ENCODE measurements at places on chromosomes 4 and X. TPM values are rescaled to one million over a fixed set of nuclear protein-coding genes. Genes with fewer than 3 reads are reported as not detected.

GABRE gene
- 0.94 TPM for total RNA-seq

TACC3 gene
- total RNA-seq: 1.2 TPM

HAND2 gene
- 0.11 TPM for total RNA-seq

TMEM175 gene
- 52.7 TPM for total RNA-seq

BEX2 gene
- total RNA-seq: 6.5 TPM

CXCL11 gene
- not detected for total RNA-seq

AGTR2 gene
- not detected for total RNA-seq

SHROOM2 gene
- total RNA-seq: 18.3 TPM

MAPK10 gene
- 25.9 TPM for total RNA-seq

ALAS2 gene
- total RNA-seq: not detected

PTCHD1 gene
- 0.03 TPM for total RNA-seq

CT55 gene
- total RNA-seq: not detected

EREG gene
- total RNA-seq: not detected

- peak; percentile 77 for DNase-seq
Measured at GRCh38 chr4:83440899-83441298, 14.7 kb downstream of the HELQ start.

DNA sequence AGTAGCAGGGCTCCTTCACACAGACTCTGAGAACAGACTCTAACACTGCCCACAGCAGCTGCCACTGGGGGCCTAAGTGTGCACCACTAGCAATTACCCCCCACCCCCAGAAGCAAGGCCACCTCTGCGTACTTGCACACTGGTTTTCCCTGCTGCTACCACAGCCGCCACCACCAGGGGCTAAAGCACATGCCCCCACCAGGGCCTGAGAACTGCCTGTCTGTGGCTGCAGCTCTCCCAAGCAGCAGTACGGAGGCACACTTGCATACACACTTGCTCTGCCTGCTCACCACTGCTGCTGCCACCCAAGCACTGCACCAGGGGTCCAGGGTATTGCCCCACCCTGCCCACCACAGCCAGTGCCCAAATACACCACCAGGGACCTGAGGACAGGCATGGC, 59.6 kb downstream of the SCML2 start:
- DNase-seq: no peak

DNA sequence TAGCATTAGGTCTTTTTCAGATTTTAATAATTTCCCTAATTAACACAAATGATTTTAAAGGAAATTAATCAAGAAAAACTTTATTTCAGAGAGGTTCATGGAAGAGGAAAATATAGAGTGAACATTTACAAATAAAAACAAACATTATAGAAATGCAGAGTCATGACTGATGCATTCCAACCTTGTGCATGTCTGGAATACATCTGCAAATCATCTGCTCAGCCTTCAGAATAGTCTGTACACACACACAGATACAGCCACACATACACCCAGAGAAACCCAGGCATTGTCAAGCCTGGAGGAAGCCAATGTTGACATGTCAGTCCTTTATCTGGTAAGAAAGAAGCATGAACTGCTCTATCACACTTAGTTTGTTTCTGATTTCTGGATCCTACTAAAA, 61.3 kb upstream of the NFKB1 start:
- DNase-seq: peak; percentile 67

DNA sequence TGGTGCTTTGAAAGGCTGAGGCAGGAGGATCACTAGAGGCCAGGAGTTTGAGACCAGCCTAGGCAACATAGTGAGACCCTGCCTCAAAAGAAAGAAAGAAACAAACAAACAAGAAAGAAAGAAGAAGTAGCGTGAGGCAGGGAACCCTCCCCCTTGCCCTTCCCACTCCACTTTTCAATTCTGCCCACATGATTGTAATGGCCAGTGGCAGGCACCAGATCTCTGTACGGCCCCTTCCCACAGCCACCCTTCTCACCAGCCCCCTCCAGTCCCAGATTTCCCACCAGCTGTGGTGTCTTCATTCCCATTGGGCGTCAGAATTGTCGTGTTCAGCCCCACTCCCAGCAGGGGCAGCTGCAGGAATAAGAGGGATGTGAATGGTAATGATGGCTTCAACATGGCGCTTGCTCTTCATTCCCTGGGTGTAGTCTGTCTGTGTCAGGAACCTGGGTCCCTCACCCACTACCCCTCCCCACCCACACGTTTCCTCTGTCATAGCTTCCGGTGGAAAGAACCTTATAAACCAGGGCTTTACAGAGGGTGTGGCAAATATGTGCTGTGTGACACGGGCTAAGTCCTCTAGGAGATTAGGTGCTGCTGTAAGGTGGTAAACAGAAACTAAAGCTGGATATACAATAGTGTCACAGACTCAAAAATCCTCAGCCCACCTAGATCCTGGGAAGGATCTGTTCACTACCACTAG, at the start of gene IL2RG:
TSS of gene IL2RG (minus strand) at position 437 of the 703 bp plus-strand sequence. CDS start at position 399, 38 bp downstream.
- peak; percentile 23 for DNase-seq

- DNase-seq: no peak
Measured at GRCh38 chr4:3311489-3312171, 18.8 kb downstream of the RGS12 start.

DNA sequence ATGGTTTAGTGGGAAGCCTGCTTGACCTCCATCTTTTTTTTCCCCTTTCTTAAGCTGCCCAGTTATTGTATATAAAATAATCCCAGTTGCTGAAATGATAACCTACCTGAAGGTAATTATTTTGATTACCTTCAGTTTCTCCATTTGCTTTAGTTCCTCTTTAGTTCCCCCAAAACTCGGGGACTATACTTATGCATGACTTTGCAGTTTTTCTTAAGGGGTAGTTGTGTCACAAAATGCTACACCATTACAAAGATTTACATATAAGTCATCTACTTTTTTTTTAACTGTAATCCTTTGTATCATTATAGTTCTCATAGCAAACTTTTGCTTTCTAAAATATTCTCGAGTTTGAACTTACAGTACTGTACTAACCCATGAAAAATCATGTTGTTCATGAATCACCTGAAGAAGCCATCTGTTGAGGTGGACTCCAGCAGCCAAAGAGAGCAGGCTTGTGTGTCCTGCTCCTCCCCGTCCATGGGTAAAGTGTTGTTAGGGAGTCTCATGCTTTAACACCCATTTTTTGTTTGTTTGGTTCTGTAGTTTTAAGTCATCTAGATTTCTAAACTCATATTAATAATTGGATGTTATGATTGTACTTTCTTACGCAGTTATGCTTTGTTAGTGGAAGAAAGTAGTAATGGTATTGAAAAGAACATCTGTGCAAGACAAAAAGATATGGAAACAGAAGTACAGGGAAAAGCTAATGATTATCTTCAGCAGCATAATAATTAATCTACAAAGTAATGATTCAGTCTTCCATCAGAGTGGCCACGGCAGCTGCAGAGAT, 34.6 kb downstream of the HADH start:
- no peak for DNase-seq

GRCh38 chr4:173246719-173247118, 78.1 kb downstream of the GALNT7 start:
- no peak for DNase-seq

GRCh38 chr4:175910700-175911099, 98.6 kb upstream of the GPM6A start:
- no peak for DNase-seq

GRCh38 chr4:149353241-149353640, 462.4 kb downstream of the IQCM start:
- no peak for DNase-seq

DNA sequence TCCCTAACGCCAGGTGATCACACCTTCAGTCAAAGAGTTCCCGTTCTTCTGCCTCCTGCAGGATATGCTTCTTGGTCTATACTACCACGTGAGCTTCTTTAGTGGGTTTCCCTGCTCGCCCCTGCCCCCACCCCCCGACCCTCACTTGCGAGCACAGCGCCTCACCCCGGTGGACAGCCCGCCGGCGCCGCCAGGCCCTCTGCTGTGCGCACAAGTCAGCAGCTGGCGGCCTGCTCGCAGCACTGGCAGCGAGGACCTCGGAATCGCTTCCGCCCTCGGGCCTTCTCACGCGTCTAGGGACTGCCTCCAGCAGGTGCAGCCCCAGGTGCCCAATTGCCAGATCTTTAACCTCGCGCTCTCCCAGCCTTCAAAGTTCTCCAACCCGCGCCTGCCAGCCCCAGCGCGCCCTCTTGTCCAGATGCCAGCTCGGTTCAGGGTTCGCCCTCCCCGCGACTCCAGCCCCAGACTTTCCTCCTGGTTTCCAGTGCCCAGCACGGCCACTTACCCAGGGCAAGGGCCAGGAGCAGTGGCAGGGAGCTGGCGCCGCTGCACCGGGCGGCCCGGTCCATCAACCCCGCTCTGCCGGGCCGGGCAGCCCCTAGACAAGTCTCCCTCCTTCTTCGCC, 454 bp downstream of the BTC start:
- peak; percentile 59 for DNase-seq

DNA sequence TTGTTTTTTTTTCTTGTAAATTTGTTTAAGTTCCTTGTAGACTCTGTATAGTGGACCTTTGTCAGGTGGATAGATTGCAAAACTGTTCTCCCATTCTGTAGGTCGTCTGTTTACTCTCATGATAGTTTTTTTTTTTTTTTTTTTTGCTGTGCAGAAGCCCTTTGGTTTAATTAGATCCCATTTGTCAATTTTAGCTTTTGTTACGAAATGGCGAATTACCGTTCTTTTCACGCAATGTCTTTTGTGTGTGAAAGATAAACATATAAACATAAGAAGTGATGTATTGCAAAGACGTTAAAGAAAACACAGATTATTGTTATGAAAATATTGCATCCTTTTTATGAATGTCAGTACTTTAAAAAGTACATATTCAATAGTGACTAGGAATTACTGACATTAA, 34.5 kb downstream of the MAGEA10 start:
- no peak for DNase-seq

- no peak for DNase-seq
Measured at GRCh38 chr4:155433636-155434360, 57.0 kb upstream of the MAP9 start.

GRCh38 chrX:83508006-83508405, at the start of gene POU3F4:
Gene POU3F4, plus strand, starts transcription at chrX:83508290. Its CDS starts 35 bp downstream, at chrX:83508325.
- DNase-seq: no peak

GRCh38 chr4:116122124-116122523, 963.3 kb downstream of the TRAM1L1 start:
- DNase-seq: peak; percentile 12

GRCh38 chr4:47639531-47639930, 154.5 kb downstream of the ATP10D start:
- peak; percentile 93 for DNase-seq

DNA sequence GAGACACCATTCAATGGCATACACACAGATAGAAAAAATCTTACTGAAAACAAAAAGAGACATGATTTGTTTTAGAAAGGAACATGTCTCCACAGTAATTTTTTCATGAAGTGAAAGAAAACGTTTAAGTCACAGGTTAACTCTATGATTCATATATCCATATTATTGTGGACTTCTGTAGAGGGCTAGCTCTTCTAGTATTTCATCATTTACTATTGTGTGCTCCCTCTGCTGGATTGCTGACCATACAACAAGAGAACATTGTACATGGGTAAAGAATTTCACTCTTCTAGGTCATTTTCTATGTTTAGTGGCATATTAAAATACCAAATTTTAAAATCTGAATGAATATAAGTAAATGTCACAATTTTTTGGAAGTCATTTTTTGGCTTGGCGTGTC, 91.8 kb upstream of the POU3F4 start:
- no peak for DNase-seq

DNA sequence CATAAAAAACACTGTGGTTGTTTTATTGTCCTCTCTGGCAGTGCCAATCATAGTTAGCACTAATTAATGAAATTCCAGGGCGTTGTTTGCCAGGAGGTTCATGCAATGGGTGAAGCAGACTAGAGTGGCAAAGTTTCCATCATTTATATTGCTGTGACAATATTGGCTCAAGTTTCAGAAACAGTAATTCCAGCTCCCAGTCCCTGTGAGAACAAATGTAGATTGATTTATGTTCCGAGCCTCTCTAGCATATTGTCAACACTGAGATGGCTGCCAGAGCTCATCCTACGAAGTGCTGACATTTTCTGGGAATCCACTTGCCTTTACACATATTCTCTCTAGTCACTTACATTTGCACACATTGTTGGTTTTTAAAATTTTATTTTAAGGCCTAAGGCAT, 440.0 kb upstream of the IGFBP7 start:
- no peak for DNase-seq

DNA sequence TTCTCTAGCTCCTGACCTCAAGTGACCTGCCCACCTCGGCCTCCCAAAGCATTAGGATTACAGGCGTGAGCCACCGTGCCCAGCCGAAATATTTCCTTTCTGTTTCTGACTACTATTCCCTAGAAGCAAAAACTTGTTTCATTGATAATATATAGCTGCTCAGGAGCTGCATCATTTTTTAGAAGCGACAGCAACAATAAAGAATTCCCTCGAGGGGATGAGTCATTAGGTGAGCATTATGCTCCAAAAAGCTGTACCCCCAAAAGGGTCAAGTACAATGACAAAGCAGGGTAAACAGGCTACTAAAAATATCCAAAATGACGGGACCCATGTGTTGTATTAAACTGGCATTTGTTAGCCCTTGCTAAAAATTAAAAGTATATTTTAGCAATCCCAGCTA, 67.0 kb downstream of the RBM47 start:
- no peak for DNase-seq

- DNase-seq: no peak
Measured at GRCh38 chrX:128653524-128654060, 601.4 kb upstream of the ACTRT1 start.

GRCh38 chrX:107454302-107454701, 4.8 kb downstream of the FRMPD3 start:
- peak; percentile 22 for DNase-seq

GRCh38 chrX:129556806-129557315, 16.8 kb downstream of the OCRL start:
- no peak for DNase-seq

Measured in myocyte (in vitro differentiated cells).